Kidney glomerular epithelial cell (primary cell): ENCODE measurements at places on chromosomes 13 and 19.
A peak's percentile ranks its signal among the peaks of the same experiment; 100 is the strongest.

DNA sequence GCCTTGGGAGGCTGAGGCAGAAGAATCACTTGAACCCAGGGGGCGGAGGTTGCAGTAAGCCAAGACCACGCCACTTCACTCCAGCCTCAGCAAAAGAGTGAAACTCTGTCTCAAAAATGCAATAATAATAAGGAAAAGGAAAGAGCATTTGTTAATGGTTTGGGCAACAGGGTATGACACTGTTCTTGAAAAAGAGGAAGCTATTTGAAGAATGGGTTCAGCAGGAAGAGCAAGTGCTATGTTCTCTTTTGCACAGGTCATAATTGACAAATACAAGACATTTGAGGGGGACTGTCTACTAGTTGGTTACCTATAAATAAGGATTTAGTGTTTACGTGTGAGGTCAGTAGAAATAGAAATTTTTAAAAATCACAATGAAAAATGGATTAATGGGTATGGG is 218.3 kb downstream of the DCT start:
- DNase-seq = no peak

- DNase-seq = no peak
Observed at GRCh38 chr13:99559560-99559959, 58.3 kb downstream of the TM9SF2 start.

- DNase-seq = no peak
Observed at GRCh38 chr13:94495806-94496205, 16.3 kb upstream of the DCT start.

- DNase-seq = no peak
Observed at GRCh38 chr19:41945135-41945766, 13.9 kb downstream of the RABAC1 start.

GRCh38 chr19:23263396-23263795 is 13.2 kb upstream of the ZNF724 start:
- no peak for DNase-seq

- no peak for DNase-seq
Observed at GRCh38 chr19:27765912-27766725, 1446.8 kb downstream of the UQCRFS1 start.

DNA sequence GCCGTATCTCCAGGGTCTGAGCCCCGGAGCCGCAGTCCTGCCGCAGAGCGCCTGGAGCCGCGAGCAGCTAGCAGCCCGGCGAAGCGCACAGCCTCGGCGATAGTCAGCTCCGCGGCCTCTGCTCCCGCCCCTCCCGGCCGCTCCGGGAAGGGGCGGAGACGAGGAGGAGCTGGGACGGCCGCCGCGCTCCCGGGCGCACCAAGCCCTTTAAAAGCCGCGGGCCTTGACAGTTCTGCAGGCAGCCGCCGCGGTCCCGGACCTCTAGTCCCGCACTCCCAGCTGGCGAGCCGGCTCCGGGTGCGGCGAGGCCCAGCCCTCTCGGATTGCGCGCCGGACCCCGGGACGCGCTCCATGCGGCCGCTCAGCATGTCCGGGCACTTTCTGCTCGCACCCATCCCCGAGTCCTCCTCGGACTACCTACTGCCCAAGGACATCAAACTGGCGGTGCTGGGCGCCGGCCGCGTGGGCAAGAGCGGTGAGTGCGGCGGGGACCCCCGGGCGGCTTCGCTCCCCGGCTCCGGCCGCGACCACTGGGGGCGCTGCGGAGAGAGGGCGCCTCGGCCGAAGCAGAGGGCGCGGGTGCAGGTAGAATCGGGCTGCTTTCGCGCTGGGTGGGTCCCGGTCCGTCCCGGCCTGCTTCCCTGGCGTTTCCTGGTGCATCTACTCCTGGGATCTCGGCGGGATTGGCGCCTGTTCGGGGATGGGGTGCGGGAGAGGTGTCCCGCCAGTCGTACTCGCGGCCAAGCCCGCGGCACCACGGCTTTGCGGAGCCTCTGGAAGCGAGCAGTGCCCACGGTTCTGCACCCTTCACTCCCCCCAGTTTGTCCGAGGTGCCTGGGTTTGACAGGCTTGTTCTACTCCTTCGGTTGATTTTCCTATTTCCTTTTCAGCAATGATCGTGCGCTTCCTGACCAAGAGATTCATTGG is at the start of gene RASL11A:
TSS of gene RASL11A (plus strand) at position 237 of the 927 bp plus-strand sequence. CDS start at position 352, 115 bp downstream.
- DNase-seq = peak; percentile 64

- no peak for DNase-seq
Observed at GRCh38 chr13:95160112-95160906, 140.9 kb downstream of the ABCC4 start.

GRCh38 chr19:42241279-42241678 is 1.1 kb downstream of the GSK3A start:
- no peak for DNase-seq

DNA sequence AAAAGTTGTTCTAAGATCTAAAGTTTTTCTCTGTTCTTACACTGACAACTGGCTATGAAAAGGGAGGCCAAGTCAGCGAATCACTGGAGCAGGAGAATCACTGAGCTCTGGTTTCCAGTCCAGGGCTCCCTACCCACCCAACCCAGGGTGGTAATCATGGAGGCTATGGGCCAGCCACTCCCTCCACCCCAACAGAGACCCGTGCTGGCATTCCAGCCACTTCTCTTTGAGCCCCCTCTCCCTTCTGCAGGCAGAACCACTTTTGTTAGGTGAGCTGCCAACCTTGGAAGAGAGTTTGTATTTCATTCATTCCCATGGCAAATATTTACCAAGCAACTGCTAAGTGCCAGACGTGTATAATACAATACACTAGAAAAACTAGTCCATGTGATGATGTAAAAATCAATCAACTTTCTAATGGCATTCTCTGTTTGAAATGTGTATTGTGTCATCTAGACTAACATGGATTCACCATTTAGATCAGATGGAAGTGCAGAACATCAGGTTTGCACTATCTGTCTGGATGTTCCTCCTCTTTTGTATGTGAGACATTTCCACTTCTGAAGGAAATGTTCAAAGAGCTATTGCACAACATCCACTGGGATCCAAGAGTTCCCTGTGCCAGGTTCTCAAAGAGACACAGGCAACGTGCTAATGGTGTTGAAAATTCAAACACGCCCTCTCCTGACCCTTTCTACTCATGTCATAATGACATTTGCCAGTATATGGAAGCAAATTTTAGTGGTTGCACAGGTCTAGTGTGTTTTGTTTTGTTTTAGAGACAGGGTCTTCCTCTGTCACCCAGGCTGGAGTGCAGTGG is 5.3 kb downstream of the MLNR start:
- no peak for DNase-seq

GRCh38 chr13:27203186-27203585 is 31.6 kb upstream of the USP12 start:
- DNase-seq = no peak

DNA sequence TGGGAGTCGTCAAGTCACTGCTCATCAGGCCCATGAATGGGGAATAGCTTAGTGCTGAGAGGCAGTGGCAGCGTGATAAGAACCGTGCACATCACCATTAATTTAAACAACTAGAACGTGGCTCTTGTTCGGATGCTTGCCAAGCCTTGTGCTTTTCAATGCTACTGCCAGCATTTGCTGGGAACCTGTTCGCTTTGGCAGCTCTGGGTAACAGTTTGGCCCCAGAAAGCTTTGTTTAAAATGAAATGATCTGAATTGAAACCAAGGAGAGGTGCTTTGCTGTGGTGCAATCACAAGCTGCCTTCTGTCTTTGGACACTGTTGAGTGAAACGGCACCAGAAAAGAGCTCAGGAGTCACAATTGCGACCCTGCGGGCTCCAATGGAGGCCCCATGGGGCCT is 53.5 kb upstream of the OLFM4 start:
- DNase-seq = no peak

DNA sequence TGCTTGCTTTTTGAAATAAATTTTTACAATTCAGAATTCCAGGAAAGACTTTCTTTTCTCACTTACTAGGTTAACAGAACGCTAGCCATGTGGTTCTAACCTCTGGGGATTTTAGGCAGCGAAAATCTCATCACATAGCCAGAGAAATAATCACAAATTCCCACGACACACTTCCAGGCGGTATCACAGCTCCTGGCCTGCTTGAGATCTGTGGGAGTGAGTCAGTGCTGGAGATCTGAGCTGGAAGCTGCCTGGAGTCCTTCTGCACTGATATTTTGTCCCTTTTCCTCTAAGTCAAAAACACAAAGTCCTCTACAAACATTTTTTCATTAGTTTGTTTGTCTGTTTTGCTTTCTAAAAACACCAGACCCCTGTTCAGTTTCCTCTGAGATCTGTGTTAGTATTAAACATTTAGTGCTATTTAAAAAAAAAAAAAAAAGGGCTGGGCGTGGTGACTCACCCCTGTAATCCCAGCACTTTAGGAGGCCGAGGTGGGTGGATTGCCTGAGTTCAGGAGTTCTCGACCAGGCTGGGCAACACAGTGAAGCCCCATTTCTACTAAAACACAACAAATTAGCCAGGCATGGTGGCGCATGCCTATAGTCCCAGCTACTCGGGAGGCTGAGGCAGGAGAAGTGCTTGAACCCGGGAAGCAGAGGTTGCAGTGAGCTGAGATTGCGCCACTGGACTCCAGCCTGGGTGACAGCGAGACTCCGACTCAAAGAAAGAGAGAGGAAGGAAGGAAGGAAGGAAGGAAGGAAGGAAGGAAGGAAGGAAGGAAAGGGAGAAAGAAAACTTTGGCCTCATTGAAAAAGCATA is 12.2 kb upstream of the UBE2L5 start:
- DNase-seq = peak; percentile 25

GRCh38 chr13:35736876-35737275 is 260.4 kb upstream of the MAB21L1 start:
- DNase-seq = no peak

DNA sequence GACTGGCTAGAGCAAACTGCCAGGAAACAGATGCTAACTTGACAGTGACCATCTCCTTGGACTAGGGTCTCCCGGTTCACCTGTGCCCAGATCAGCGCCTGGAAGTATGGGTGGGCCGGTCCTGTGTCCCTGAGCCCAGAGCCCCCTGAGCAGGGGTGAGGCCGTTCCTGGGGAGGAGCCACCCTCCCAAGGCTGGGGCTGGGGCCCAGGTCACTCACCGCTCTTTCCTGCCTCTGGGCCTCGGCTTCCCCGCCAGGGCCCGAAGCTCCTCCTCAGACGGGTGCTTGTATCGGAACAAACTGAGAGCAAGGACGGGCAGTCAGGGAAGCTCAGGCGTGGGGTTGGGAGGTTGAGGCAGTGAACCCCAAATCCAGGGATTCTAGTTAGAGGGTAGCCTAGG is 5.4 kb downstream of the TMEM161A start:
- DNase-seq = no peak

GRCh38 chr19:56969759-56970178 is 129.2 kb upstream of the PEG3 start:
- no peak for DNase-seq

GRCh38 chr13:21686751-21687391 is 16.0 kb downstream of the FGF9 start:
- no peak for DNase-seq

DNA sequence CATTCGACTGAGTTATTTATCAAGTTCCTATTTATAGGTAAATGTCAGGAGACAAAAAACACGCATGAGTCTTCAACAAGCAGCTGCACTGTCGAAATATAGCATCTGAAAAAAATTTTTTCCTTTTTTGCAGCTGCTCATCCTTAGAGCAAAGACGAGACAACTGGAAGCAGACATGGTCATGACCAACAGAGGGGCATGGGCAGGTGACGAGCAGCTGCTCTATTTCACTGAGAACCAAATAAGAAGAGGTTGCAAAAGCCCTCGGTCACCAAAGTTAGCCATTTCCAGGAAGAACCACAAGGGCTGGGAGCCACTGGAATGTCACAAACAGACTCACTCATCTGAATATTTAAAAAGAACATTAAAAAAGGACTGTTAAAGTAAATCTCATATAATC is 22.2 kb downstream of the SOHLH2 start:
- no peak for DNase-seq

DNA sequence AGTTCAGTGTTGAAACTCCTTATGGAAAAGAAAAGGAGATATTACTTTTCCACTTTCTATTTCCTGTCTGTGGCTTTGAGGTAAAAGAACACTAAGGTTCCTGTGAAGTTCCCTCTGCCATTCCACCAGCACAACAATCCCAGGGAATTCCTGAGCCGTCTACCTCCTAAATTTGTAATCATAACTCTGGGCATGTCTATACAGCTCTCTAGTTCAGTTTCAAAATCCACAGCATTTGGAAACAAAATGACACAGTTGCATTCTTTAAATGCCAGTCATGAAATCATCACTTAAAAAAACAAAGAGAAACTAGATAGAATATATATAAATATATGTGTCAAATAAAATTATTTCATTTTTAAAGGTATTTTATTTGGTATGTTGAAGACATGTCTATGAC is 9.0 kb upstream of the THSD1 start:
- DNase-seq = peak; percentile 45

DNA sequence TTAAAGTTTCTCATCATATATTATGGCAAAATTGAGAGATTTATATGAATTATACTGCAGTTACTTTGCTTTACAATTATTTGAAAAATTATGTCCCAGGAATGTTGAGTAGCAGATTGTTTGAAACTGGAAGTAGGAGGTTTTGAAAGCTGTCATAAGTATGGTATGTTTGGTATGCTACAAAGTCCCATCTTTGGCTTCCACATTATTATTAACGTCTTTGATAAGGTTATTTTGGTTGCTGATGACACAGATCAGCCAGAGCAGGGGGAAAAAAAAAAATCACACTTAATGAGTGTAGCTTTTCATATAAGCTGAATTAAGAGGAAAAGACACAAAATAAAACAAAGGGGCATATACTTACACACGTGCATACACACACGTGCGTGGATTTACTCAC is 130.1 kb downstream of the SLITRK1 start:
- DNase-seq = peak; percentile 79

DNA sequence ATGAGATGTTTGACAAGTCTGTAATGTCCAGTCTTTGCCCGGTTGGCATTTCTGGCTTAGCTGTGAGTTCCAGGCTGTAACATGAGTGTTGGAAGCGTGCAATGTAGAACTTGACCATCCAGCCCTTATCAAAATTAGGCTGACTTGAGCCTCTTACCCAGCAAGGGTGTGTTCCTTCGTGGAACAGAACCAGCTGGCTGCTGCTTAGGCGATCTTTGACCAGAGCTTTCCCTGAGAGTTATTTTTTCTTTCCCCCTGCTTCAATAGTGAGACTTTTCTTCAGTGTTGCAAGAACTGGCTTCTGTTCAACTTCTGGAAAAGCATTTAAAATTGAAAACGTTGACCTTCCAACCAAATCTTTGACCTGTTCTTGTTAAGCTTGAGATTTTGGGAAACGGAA is 6.5 kb downstream of the TNFSF13B start:
- no peak for DNase-seq

- DNase-seq = no peak
Observed at GRCh38 chr19:35732540-35733179, 9.6 kb downstream of the IGFLR1 start.

GRCh38 chr19:29396925-29397324 is 128.9 kb upstream of the VSTM2B start:
- no peak for DNase-seq

GRCh38 chr13:55963934-55964333 is 1176.8 kb upstream of the PRR20A start:
- no peak for DNase-seq

GRCh38 chr19:12617646-12618045 is 6.9 kb downstream of the ZNF791 start:
- DNase-seq = no peak

- DNase-seq = no peak
Observed at GRCh38 chr19:40466219-40466984, 399 bp upstream of the SPTBN4 start.
